Midbrain (tissue), 1 donor: ENCODE measurements at places on chromosomes 2 and 18.

GRCh38 chr18:45286431-45286830, 328.8 kb upstream of the SLC14A2 start:
- DNase-seq: no peak

- no peak for DNase-seq
These were observed 245.8 kb downstream of the PAX3 start for GRCh38 chr2:222052934-222053367.

- no peak for DNase-seq
These were observed 1.1 kb upstream of the TWIST2 start for GRCh38 chr2:238846628-238847418.

DNA sequence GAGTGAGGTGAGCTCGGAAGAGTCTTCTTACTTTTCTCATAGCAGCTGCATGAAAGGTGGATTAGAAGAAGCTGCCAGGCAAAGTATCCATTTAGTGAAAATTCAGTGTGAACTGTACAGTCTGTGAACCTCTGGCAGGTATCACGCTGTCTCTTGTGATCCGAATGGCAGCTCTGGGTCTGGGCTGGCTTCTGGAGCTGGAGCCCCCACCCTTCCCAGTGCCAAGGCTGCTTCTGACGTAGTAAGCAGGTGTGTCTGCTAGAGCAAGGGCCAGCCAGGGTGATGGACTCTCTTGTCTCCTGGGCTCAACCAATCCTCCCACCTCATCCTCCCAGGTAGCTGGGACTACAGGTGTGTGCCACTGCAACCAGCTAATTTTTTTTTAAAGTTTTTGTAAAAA, 14.0 kb upstream of the NTSR2 start:
- DNase-seq: no peak

DNA sequence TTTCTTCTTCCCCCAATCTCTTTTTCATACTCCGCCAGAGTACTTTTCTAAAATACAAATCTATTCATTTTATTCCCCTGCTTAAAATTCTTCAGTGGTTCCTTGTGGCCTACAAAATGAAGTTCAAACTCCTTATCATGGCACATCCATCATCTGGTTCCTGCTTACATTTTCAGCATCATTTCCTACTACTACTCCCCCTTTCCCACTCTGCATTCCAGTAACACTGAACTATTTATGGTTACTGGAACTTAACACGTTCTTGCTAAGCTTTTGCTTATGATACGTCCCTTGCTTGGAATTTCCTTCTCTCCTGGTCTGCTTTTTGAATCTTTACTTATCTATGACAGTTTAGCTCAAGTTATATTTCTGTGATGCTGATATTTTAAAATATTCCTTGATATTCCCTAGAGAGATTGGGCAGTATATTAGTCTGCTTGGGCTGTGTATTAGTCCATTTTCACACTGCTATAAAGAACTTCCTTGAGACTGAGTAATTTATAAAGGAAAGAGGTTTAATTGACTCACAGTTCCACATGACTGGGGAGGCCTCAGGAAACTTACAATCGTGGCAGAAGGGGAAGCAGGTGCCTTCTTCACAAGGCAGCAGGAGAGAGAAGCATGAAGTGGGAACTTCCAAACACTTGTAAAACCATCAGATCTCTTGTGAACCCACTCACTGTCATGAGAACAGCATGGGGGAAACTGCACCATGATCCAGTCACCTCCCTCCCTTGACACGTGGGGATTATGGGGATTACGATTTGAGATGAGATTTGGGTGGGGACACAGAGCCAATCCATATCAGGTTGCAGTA, 53.2 kb downstream of the BMPR2 start:
- no peak for DNase-seq

- peak; percentile 16 for DNase-seq
These were observed 57.0 kb downstream of the OSBPL6 start for GRCh38 chr2:178251151-178251955.

- no peak for DNase-seq
These were observed at the start of gene KCNJ13 for GRCh38 chr2:232776435-232776834. Gene KCNJ13 (minus strand): TSS chr2:232776565. CDS start chr2:232771362, 5,203 bp downstream.

DNA sequence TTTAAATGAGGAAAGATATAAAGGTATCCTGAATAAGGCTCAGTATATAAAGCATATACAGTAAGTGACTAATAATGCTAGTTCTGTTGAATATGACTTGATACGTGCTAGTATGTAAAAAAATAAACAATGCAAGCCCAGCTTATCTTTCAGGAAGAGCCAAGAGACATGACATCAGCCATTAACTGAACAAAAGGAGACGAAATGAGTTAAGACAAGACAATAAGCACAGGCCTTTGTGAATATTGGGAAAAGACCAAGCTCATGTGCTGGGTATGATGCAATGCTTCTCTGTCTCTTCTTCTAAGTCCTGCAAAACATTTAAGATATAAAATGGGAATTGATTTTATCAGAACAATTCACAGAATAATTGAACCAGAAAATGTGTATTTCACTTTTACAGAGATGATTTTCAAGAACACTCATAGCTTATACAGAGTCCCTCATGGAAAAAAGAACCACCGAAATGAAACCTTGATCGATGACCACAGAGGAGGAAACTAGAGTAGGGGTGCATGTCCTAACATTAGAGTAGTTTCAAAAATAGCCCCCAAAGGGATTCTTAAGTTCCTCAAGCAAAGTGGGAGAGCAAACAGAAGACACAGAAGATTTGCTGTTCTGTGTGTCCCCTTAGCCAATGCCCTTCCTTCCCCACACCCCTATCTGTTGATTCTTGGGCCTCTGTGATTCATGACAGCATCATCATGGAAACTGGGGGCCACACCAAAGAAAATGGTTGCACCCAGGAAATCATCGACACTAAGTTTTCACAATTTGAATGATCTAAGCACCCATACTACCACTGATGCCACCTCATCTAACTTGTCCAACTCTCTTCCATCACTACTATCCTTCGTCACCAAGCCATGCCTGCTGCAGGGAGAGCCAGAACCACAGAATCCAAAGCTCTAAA, 68.0 kb upstream of the CRIM1 start:
- no peak for DNase-seq

GRCh38 chr2:132740081-132740720, 70.2 kb upstream of the LYPD1 start:
- no peak for DNase-seq

- no peak for DNase-seq
These were observed 178.8 kb upstream of the ST6GAL2 start for GRCh38 chr2:107064750-107065149.

- no peak for DNase-seq
These were observed 242.3 kb downstream of the ATAD2B start for GRCh38 chr2:23684395-23685176.

DNA sequence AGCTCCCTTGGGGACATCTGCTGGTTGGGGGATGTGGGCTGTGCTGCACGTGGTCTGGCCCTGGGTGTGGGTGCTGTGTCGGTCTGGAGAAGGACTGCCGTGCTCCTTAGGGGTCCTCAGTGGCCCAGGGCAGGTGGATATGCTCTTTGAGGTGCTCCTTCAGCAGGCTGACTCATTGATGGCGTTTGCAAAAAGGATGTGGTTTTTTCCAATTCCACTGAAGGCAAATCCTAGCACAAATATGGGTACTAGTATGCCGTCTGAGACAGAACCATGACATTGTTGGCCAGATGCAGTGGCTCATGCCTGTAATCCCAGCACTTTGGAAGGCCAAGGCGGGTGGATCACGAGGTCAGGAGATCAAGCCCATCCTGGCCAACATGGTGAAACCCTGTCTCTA, 3.3 kb downstream of the PPP1R7 start:
- DNase-seq: no peak

DNA sequence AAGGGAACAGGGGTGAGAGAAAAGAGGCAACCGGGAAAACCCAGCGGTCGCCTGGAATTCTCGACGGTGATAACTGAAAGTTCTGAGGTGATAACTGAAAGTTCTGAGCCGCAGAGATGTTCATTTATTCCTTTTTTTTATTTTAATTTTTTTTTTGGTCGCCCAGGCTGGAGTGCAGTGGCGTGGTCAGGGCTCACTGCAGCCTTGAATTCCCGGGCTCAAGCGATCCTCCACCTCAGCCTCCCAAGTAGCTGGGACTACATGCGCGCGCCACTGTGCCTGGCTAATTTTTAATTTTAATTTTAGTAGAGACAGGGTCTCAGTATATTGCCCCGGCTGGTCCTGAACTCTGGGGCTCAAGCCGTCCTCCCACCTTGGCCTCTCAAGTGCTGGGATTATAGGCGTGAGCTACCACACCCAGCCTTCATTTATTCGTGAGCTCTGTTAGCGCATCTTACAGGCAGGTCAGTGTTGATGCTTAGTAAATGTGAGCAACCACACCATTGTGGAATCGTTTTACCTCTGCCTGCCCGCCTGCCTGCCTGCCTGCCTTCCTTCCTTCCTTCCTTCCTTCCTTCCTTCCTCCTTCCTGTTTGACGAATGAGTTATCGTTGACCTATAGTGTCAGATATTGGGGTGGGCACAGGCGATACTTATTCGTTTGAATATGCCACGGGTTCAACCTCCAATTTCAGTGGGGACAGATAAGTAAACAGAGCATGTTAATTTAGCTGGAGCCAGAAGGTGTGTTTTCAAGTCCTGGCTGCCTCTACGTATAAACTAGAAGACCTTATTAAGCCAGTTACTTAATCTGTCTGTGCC, 557 bp upstream of the E2F6 start:
- no peak for DNase-seq

GRCh38 chr2:218293715-218294429, 1.6 kb upstream of the TMBIM1 start:
- DNase-seq: no peak

DNA sequence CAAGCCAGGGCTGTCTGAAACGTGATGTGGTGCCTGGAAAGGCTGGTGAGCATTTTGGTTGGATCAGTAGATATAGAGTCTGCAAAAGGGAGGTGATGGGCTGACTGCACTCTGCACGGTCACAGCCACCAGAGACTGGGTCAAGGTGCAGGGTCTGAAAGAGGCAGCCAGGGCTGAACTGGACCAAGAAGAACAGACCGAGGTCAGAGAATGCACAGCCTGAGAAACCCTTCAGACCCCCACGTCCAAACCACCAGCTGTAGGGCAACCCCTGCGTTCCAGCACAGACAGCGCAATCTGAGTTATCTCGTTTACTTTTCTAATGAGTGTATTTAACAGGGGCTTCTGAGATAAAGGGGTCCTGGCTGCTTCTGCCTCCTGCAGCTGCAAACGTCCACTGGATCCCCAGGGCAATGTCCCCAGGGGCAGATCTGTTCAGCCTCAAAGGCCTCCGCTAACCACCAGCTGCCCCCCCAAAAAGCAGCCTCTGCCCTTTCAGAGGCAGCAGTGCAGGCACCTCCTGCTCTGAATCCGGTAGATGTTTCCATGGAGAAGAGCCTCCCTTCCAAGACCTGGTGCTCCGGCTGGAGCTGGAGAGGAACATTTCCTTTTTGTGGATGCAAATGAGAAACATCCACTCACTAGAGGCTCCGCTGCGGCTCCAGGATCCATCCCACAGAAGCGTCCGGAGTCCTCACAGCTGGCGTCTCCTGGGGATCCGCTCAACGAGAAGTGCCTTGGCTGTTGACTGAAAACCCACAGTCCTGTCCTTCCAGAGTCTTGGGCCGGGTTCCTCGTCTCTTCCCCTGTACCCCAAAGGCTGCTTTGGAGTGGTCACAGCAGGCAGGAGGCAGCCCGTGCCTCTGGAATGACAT, 970 bp upstream of the KCNG2 start:
- DNase-seq: no peak

DNA sequence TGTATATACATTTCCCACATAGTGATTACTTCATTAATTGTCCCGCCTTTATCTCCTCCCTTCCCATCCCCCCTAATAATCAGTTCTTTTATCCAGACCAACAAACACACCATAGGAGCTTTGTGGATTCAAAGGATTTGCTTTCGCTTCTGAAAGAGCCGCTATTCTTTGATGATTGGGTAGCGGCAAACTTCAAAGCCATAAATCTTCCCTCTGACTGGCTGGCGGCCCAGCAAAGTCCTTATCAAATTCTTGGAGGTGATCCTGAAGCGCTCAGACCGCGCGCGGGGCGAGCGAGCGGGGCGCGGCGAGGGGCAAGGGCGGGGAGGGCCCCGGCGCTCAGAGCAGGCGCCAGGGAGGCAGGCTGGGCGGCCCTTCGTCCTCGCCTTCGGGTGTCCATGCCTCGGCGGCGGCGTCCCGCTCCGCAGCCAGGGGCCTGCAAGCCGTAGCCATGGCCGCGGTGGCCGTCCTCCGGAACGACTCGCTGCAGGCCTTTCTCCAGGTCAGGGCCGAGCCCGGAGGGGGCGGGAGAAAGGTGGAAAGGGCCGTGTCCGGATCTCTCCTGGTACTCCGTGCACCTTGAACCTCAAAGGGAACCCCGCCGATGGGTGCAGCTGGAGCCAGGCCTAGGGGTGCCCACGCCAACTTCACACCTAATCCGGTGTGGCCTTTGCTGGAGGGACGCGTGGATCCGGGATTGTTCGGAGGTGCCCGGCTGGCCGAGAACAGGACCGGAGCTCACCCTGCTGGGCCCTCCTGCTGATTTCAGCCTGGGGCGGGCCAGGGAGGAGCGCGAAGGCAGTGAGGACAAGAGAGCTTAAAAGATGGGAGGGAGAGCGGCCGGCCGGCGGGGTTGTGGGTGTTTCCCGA, at the start of gene SP5:
Gene SP5 (plus strand): TSS at position 276 of the 870 bp plus-strand sequence. CDS start 176 bp downstream, at position 452.
- no peak for DNase-seq

DNA sequence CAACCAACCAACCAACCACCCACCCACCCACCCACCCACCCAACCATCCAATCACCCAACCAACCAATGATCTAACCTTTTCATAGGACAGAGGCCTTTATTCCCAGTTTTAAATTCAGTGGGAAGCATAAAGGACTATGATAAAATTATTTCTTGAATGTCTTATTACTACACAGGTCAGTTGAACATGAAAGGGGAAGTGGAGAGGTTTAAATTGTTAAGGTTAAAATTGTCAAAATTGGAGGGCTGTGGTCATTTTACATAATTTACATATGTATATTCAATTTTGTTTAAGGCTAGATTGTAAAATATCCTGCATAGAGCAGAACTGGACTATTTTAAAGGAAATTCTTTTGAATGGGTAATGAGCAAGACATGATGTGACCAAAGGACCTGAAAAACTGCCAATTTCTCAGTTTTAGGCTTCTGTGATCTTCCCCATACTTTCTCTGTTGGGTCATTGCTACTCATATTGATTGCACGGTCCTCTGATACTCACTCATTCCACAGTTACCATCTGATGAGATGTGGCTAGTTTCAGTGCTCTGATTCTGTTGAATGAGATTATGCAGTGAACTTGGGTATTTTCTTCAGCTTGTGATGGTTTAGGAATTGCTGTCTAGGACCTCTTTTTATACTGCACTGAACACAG, 127.4 kb downstream of the PLCL1 start:
- DNase-seq: no peak

DNA sequence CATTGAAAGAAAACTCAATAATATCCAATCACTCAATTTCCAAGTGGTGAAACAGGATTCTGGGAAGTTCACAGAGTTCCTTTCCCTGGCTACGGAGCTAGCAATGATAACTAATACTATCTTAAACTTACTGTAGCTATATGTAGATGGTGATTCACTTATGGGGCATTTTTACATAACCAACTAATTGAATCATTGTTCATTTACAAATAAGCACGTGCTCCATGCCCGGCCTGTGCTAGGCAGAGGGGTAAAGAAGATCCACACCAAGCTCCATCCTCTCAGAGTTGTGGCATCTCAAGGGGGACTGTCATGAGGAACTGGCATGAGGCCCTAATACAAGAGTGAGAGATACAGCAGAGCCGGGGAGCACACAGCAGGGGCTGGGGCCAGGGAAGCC, 176.3 kb downstream of the ANKRD30B start:
- DNase-seq: no peak

GRCh38 chr18:52325997-52326396, 14.0 kb upstream of the DCC start:
- DNase-seq: no peak

GRCh38 chr2:226796012-226796839, 3.4 kb downstream of the IRS1 start:
- DNase-seq: no peak
